ENCODE measurements at places on chromosomes 2 and 18.

DNA sequence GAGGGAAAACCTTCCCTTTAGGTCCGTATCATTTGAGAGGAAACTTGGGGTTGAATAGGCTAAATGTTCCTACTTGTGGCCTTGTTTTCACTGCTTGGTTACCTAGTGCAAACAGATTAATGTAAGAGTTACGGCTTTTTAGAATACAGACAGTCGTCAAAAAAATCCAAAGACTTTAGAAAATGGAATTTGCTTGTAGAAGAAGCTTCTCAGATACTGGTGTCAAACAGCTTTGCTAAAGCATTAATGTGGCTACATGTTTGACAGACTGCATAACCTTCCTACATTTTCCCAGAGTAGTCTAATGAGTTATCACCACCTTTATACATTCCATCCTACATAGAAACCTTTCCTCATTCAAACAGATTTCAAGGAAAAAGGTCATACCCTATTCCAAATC, 114.6 kb downstream of the FMNL2 start:
- no peak for DNase-seq

DNA sequence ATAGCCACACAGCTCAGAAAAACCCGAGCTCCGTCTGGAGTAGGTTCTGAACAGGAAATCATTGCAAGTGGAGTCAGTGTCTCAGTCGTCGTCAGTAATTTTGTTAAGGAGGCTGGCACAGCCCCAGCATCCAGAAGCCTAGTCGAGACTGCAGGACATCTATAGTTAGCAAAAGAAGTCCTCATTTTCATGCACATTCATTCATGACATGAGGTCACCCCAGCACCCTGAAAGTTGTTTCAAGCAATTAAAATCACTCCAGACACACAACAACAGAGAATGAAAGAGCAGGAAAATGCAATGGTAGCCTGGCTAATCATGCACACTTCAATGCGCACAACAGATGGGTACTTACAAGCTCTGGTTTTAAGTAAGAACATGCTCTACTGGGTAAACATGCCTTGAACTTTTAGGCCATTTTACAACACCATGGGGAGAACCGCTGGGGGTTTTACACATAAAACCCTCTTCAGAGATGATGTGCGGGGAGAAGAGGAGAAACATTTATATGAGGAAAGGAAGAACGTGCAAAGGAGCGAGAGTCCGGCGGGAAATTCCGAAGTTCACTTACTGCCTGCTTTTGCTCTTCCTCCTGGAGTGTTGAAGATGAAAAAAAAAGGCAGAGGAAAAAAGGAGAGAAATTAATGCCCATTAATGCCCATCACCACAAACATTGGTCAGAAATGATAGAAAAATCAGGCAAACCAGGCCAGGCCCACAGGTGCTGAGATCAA, 77.4 kb upstream of the DNMT3A start:
- peak; percentile 9 for DNase-seq

GRCh38 chr2:8498994-8499393, 182.9 kb upstream of the ID2 start:
- DNase-seq = no peak

DNA sequence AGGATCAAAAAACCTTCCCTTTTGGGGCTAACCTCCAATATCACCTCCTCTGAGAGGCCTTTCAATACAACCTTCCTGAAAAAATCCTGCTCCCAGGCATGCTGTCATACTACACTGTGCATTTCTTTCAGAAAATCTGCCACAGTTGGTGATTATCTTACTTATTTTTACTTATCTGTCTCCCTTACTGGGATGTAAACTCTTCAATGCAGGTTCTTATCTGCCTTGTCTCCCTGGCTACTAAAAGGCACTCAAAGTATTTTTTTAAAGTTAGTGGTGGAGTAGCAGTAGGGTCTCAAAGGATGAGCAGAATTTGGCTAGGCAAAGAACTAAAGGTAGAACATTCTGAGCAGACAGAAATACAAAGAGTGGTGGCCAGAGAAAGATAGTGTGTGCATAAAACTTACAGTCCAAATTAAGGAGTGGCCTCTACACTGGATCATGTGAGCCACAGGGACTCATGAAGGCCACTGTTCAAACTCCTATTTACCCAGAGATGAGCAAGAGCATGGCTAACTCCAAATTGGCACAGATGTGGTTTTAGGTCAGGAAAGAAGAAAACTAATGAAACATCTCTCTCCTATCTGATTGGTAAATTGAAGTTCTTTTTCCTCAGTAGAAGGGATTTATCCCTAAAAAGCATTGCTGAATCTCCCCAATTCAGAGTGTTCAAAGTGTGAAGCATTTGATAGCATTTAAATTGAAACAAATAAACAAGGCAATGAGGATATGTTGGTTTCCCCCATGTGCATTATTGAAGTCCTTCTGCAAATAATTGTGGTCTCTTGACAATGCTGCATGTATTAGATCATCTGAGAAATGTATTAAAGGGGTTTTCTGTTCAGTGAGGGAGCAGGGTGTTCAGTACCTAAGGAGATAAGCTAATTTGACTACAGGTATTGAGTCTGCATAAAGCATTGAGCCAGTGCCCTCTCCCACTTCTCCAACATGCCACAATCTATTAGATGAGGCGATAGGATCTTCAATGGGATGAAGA, 285.5 kb downstream of the MREG start:
- DNase-seq = peak; percentile 72

DNA sequence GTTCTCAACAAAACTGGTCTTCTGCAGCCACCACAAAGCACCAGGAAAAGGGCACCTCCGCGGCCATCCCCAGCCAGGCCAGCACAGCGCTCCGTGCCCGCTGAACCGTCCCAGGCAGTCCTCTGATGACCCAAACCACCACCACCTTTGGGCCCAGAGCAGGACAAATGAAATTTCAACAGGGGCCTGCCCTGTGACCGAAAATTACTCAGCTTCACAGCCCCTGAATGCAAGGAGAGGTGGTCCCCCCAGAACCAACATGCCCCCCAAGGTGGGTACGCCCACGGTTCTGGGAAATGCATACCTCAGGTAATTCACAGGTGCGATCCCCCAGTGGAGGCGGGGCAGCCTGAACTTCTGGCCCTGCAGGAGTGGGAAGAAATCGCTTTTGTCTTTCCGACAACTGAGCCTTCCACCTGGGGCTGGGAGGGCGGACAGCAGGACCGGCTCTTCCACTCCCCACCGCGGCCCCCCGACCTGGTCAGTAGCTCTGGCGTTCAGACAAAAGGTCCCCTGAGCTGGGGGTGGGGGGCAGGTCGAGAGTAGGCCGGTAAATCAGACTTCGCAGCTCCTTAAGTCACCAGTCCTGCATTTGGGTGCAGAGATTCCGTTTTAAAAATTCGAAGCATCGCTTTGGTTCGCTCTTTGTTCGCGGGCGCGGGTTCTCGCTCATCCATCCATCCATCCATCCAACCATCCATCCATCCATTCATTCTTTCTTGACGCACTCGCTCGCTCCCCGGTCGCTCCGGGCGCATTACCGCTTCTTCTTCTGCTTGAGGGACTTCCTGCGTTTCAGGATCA, 1.4 kb downstream of the ARL4C start:
- DNase-seq = no peak

GRCh38 chr2:69177785-69178636, 165.0 kb downstream of the ANTXR1 start:
- peak; percentile 66 for DNase-seq

DNA sequence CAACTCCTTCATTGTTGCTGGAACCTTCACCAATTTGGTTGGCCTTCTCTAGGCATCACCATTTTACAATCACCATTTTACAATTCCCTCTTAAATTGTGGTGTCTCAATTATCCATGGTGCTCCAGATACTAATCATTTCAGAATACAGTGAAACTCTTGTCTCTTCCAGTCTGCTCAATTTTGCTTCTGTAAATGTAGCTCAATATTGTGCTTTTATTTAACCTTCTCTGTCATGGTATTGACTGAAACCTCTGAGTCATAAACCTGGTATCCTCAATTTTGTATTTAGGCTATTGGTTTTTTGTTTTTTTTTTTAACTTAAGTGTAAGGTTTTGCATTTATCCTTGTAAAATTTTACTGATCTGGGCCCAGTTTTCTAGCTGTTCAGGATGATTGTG, 16.1 kb downstream of the STRADB start:
- DNase-seq = peak; percentile 32

DNA sequence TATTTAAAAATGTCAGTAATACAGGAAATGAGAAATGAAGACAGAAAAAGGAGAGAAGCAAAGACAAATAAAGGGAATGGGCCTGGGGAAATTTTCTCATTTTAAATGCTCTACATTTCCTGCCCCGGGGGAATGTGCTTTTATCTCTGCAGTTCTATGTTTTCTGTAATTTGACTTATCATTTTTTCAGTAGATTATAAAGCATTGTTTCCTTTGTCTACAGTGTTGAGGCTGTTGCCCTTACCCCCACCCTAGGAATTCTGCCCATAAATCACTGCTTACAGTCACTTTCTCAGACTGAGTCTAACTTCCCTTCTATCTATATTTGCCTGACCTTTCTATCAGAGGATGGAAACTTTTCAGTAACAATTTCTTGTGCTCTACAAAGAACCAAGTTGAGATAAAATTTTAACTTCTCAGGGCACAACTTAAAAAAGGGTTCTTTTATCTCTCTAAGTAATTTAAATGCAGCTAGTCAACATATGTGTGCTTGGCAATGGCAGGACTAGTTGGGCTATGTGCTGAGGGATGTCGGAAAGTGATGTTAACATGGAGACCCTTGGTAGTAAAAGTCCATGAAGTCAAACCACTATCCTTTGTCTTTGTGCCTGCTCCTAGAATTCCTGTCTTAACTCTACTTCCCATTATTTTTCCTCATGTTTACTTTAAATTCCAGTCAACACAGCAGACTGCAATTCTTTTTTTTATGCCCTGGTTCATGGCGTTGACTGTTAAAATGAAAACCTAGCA, 146.5 kb upstream of the MMADHC start:
- peak; percentile 83 for DNase-seq

- no peak for DNase-seq
Observed at GRCh38 chr2:230924470-230925341, at the start of gene GPR55. Gene GPR55, minus strand, starts transcription at chr2:230925242. Its CDS starts 14,280 bp downstream, at chr2:230910962.

DNA sequence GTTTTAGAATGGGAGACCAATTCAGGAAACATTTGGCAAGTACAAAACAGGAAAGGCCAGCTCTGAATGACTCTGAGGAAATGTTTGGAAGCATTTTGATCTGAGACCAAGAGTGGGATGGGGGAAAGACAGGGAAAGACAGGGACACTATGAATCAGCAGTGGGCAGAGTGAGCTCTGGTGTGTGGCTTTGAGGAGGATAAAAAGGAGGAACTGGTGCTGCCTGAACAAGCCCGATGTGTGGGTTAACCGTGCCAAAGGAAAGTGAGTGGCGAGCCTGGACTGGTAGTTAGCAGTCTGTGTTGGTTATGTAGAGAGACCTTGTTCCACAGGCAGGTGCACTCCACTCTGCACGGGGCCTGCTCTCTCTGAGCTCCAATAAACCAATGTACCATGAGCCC, 5.3 kb downstream of the MFSD6 start:
- DNase-seq = no peak

- no peak for DNase-seq
Observed at GRCh38 chr2:23609254-23609653, 224.3 kb downstream of the KLHL29 start.

DNA sequence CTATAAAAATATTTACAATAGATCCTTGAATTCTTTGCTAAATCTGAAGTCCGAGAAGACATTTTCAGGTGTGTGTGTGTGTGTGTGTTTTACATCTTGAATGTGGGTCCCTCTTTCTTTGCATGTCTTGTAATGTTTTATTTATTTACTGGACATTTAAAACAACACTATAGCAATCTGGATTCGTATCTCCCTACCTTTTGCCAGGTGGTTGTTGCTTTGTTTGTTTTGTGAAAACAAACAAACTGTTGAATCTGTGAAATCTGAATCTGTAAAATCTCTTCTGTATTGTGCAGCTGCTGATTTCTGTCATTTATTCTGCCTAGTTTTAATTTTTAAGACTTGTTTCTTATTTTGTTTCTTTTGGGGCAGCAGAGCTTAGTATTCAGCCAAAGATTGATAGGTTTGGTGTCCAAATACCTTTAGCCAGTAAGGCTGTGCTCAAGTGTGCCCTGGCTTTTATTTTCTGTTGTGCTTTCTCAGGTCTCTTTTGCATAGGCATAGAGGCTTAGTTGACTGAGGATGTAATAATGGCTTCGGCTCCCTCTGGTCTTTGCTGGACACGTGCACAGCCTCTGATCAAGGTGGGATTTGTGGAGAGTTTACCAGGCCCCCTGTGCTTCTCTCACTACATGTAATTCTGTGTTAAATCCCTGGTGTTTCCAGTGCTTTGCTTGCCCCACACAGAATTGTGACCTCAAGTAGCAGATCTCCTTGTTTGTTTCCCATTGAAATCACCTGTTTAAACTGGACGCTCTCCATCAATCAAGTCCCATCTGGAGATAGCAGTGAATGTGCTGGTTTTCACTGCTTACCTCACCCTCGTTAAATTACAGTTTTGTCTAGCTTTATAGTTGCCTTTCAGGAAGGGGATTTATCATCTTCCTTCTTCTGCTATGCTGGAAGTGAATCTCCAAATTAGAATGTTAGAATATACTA, 71.1 kb downstream of the BIRC6 start:
- no peak for DNase-seq

- no peak for DNase-seq
Observed at GRCh38 chr2:70728128-70728527, 39.9 kb downstream of the ADD2 start.

DNA sequence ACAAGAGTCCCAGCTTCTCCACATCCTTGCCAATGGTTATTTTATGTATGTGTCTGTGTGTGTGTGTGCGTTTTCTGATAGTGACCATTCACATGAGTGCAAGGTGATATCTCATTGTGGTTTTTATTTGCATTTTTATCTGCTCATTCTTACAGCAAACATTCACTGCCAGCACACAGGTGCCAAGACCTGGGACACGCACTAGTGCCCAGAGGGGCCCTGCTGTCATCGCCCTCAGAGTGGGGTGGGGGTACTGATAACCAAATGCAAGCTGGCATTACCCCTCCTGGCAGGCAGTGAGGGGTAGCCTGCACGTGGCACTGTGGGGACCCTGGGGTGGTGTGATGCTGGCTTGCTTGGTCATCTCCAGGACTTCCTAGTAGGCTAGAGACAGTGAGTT, 285.4 kb downstream of the LPIN1 start:
- DNase-seq = no peak

GRCh38 chr2:24840164-24840869, 47.1 kb downstream of the CENPO start:
- no peak for DNase-seq

GRCh38 chr2:203649176-203649814, 57.1 kb upstream of the CD28 start:
- no peak for DNase-seq

GRCh38 chr18:46621871-46622270, 35.1 kb downstream of the LOXHD1 start:
- DNase-seq = no peak
